ENCODE measurements at places on chromosomes 16 and 17.

GRCh38 chr16:85204242-85205010 lies 92.2 kb upstream of the CIBAR2 start:
- no peak for DNase-seq

GRCh38 chr16:83530293-83530692 lies 277.5 kb upstream of the HSBP1 start:
- DNase-seq = no peak

- DNase-seq = no peak
These were observed 193.7 kb downstream of the C16orf95 start for GRCh38 chr16:87123356-87124001.

DNA sequence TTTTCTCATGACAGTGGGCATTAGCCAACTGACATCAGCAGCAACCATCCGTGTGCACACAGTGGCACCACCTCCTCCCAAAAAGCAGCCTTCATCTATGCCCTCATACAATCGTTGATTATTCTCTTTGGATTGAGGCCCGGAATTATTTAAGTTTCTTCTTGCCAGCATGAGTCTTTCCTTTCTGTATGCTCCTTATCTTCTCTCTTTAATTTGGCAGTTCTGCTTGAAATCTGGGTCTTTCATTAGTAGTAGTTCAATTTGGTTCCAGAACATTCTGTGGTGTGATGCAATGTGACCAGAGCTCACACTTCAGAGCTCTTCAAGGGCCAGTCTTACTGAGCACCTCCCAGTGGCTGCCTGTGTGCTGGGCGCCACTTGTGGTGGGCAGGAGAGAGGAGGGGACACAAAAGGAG lies 52.2 kb upstream of the STH start:
- no peak for DNase-seq

GRCh38 chr17:22102177-22102576 lies 409.9 kb downstream of the KCNJ18 start:
- no peak for DNase-seq

GRCh38 chr16:6335072-6335471 lies 997.6 kb upstream of the RBFOX1 start:
- DNase-seq = peak; percentile 37

DNA sequence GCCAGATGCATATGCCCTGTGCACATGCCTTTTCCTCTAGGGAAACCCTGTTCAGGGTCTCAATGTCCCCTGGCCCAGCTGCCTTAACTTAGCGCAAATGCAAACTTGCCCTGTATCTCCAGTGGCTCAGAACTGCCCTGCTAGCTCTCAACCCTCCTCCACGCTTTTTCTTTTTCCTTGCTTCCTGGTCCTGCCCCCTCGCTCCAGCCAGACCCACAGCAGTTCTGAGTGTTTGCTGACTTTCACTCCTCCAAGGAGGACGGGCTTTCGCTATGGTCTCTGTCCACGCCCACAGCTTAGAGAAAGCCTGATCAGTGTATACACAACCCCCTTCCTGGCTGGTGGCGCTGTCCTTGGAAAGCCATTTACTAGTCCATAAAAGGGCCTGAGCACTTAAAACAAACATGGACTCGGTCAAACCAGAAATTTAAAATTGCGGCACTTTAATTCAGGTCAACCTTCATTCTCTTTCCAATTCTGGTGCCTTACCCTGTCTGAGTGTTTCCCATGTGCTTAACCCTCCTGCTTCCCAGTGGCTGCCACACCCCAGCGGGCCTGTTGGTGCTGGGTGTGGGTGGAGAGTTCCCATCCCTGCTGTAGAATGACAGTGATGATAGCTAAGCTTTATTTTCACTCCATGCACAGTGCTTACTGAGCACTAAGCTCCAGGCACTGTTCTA lies 15.6 kb upstream of the TMEM98 start:
- DNase-seq = no peak

DNA sequence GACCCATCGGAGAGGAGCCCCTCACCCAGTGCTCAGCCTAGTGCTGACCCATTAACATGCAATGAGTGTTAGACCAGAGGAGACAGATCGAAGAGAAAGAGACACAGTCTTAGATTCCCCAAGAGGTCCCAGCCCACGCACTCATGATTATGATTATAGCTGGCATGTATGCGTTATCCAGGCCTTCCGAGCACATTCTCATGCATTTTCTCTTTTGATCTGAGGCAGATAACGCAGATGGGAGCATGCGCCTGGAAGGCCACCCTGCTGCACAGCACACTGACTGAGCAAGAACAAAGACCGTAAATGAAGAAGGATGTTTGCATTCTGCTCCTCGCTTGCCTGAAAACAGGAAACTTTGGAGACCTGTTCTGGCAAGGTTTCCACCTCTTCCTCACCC lies 232.7 kb downstream of the SOX9 start:
- DNase-seq = no peak

- peak; percentile 46 for DNase-seq
These were observed 32.9 kb downstream of the BAHCC1 start for GRCh38 chr17:81428121-81428515.

DNA sequence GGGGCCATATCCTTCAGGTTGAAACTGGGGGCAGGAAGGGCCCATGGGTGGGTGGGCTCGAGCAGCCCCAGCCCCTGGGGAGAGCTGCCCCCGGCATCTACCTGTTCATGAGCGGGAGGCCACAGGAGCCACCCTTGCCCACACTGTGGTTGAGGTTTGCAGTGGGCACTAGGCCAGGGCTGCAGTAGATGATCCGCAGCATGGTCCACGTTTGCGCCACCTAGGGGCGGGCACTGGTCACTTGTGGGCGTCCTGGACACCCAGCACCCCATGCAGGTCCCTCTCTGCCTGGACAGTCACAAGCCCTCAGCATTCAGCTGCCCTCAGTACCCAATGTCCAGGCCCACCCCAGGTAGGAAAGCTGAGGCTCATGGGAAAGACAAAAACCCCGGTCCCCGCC lies 1.8 kb upstream of the JMJD8 start:
- peak; percentile 70 for DNase-seq

GRCh38 chr17:31792007-31792585 lies 66.9 kb downstream of the COPRS start:
- no peak for DNase-seq

DNA sequence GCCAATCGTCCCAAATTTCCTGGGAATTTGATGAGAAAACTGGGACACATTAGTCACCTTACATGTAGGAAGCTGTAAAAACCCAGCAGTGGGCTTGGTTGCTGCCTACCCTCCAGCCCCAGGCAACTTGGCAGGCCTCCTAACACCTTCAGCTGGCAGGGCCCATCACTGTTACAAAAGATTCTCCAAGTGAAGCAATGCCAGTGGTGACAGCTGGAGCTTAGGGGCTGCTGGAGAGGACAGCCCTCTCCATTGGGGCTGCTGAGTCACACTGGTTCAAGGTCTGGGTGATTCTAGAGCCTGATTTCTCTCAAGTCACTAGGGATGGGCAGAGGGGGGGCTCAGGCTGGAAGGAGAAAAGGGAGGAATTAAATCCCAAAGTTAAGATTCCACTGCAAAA lies 180.6 kb downstream of the COPRS start:
- no peak for DNase-seq

GRCh38 chr16:67431775-67432505 lies 1.0 kb downstream of the HSD11B2 start:
- DNase-seq = no peak
